NCI-H187 treated with DMSO at 0.1 percent for 48 hours (cell line): ENCODE measurements at places on chromosomes 16 and 17.

DNA sequence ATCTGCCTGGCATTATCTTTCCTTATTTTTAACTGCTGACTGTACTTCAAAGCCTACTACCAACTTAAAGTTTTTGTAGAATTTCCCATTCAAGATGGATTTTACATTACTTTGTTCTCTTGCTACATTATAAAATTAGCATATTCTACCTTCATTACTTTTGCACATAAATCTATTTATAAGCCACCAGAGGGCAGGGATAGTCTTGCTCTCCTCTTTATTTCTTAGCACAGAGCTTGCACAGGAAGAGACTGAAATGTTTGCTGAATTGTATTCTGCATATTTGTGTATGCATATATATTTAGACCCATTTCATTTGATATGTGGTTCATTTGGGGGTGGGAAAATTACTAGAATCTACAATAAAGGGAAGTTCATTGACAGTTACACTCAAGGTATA lies 108.0 kb downstream of the SKAP1 start:
- DNase-seq, result no peak

GRCh38 chr16:78150233-78150632 lies 50.8 kb downstream of the WWOX start:
- DNase-seq, result no peak

DNA sequence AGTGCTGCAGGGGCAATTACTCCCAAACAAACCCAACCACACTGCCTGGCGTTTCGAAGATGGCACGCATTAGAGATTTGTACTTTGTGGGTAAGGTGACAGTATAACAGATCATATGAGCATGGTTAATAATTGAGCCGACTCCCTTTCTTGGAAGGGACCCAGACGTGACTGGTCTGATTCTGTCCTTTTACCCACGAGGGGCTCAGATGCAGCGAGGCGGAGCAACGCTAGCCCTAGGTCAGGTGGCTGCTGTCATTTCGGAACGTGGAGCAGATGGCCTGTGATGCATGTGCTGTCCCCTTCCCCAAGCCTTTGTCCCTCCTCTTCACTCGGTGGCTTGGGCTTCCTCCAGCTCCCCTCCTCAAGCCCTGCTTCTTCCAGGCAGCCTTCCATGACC lies 84.2 kb downstream of the SNX29 start:
- DNase-seq, result no peak

GRCh38 chr17:13728781-13729180 lies 127.1 kb upstream of the HS3ST3A1 start:
- DNase-seq, result no peak

GRCh38 chr16:19170043-19170655 lies 2.1 kb downstream of the SYT17 start:
- no peak for DNase-seq

DNA sequence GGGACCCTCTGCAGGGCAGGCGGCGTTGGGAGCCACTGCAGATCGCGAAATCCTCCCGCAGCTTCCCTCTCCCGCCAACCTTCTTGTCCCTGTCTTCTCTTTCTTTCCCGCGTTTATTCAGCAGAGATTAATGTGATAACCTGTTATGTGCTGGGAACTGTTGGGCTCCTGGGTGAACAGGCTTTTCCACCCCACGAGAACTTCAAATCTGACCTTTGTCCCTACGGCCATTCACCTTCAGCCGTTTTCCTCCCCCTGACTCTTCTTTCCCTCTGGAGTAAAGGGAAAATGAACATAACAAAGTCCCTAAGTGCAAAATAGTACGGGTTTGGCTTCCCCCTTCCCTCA lies 15.2 kb upstream of the KPNA2 start:
- no peak for DNase-seq

DNA sequence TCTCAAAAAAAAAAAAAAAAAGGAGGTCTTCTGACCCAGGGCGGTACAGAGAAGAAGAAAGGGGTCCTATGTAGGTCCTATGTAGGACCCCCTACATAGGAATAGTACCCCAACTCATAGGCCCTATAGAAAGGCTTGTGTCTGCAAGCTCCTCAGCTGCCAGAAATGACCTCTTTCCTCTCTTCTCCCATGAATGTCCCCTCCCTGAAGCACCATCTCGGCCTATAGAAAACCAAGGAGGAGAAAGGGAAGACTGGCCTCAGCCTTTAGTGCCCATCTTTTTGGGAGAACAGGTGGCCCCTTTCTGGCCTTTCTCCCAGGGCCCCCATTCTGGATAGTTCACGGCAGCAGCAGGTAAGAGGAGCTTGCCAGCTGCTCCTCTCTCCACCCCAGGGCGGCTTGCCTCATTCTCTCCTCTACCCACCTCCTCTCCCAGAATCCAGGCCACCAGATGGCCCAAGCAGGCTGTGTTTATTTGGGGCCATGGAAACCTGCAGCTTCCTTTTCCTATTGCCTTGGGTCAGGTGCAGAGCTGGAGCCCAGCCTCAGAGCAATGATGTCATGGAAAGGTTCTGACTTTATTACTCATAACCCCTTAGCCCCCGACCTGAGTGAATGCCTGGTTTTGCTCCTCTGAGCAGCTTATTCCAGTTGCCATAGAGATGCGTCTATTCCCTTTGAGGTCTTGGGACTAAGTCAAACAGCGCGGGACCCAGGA lies 1.6 kb upstream of the MRPL58 start:
- DNase-seq, result no peak

- no peak for DNase-seq
These were observed 4.7 kb downstream of the DYNC1LI2 start for GRCh38 chr16:66746682-66747081.

DNA sequence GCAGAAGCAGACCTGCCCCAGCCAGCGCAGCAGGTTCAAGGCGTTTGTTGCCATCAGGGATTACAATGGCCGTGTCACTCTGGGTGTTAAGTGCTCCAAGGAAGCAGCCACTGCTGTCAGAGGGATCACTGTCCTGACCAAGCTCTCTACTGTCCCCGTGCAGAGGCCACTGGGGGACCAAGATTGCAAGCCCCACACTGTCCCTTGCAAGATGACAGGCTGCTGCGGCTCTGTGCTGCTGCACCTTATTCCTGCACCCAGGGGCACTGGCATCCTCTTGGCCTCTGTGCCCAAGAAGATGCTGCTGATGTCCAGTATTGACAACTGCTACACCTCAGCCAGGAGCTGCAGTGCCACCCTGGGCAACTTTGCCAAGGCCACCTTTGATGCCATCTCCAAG lies 27.7 kb downstream of the ATPAF2 start:
- DNase-seq, result no peak

DNA sequence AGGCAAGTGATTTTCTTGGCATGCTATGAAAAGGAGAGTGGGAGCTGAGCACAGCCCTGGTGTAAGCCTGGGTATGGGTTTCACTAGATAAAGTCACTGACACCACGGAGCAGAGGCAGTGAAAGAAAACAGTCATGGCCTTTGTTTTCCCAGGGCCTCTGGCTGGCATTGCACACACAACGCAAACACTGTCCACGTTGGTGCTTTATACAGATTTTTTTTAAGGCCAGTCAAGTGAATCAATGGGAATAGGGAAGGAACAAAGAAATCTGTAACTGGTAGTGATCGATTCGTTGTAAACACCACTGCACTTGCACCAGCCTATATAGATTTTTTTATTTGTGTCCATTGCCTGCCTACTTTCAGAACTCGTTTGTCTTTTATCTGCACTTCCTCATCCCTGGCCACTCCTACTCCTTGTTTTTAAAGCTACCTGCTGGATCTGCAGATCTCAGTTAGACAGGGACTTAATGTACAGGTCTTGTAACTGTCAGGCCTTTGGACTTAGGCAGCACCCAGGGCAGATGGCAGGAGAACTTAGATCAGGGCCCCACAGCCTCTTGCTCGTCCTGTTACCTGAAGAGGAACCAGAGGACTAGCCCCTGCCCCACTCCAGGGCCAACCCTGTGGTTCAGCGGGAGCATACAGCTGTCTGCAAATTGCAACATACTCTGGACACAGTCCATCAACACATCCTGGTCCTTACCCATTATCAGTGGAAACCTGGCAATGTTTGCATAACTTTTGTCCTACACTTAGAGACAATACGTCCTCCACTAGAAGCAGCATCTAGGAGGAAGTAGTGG lies 10.6 kb upstream of the TMIGD1 start:
- no peak for DNase-seq

GRCh38 chr16:70348991-70349390 lies 2.3 kb downstream of the DDX19A start:
- DNase-seq, result no peak

GRCh38 chr16:9098377-9099090 lies 7.1 kb downstream of the HAPSTR1 start:
- no peak for DNase-seq

GRCh38 chr17:35210741-35211140 lies 16.5 kb upstream of the SLC35G3 start:
- no peak for DNase-seq

GRCh38 chr16:76614269-76614668 lies 337.1 kb downstream of the CNTNAP4 start:
- no peak for DNase-seq

- no peak for DNase-seq
These were observed 354.4 kb downstream of the SNX29 start for GRCh38 chr16:12330946-12331345.

DNA sequence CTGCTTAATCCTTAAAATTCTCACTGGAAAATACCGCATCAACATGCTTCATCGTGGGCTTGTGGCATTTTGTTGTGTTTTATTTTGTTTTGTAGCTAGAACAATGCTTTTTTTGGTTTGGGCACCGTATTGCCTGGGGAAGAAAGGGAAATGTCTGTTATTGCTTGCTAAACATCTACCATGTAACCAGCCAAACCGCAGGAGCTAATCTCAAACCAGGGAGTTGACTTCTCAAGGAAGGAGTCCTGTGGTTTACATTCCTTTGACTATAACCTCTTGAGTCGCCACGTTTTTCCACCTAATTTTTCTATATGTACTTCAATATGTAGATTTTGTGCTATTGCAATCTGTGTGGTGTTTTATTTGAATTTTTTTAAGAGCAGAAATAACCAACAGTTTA lies 593.5 kb upstream of the SOX9 start:
- no peak for DNase-seq

- no peak for DNase-seq
These were observed 104.3 kb upstream of the TNRC6C start for GRCh38 chr17:77854083-77854758.

- DNase-seq, result peak; percentile 81
These were observed 15.4 kb downstream of the CUEDC1 start for GRCh38 chr17:57939797-57940196.

GRCh38 chr16:88734361-88734728 lies 28.0 kb downstream of the CTU2 start:
- DNase-seq, result no peak

DNA sequence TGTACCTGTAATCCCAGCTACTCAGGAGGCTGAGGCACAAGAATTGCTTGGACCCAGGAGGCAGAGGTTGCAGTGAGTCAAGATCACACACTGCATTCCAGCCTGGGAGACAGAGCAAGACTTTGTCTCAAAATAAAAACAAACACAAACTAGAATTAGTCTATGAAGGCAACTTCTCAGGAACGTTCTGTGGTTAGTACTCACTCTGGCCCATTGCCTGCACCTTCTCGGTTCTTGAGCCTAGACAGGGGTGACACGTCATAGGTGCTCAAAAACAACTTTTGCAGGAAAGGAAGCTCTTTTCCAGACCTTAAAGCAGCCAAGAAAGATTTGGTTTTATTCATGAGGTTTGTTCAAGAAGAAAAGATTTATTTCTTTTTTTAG lies 22.3 kb upstream of the CNOT1 start:
- DNase-seq, result no peak

GRCh38 chr17:27354491-27355081 lies 60.7 kb downstream of the WSB1 start:
- no peak for DNase-seq

GRCh38 chr16:60655514-60656153 lies 1380.6 kb downstream of the CDH8 start:
- DNase-seq, result no peak

DNA sequence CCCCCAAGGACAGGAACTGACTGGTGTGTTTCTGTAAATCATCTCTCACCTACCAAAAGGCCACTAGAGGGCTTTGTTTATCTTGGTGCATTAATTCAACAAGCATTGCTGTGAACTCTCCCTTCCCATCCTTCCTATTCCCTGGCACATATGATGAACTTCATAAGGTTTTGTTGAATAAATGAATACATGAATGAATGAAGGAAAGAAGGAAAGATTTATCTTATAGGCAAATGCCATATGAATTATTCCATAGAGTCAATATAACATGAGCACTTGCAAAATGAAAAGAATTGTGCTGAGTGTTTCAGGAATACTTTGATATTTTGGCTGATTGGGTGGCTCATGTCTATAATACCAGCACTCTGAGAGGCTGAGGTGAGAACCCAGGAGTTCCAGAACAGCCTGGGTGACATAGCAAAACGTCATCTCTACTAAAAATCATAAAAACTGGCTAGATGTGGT lies 4.3 kb downstream of the SPDYE4 start:
- no peak for DNase-seq

GRCh38 chr17:81121841-81122733 lies 43.2 kb upstream of the PVALEF start:
- DNase-seq, result no peak

DNA sequence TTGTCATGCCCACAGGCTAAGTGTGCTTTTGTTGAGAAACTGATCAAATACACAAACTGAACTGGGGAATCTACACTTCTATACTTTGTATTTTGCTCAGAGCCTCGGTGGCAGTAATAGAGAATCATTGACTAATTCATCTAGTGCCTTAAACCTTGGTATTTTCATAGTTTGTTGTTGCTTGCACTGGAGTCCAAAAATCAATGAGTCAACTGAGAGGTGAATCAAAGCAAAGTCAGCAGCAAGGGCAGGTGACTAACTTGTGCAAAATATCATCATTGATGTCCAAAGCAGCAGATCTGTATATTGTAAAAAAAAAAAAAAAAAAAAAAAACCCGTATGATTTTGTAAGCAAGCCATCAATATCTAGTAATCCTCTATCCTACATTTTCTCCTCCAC lies 296.4 kb downstream of the MAP2K6 start:
- DNase-seq, result no peak

DNA sequence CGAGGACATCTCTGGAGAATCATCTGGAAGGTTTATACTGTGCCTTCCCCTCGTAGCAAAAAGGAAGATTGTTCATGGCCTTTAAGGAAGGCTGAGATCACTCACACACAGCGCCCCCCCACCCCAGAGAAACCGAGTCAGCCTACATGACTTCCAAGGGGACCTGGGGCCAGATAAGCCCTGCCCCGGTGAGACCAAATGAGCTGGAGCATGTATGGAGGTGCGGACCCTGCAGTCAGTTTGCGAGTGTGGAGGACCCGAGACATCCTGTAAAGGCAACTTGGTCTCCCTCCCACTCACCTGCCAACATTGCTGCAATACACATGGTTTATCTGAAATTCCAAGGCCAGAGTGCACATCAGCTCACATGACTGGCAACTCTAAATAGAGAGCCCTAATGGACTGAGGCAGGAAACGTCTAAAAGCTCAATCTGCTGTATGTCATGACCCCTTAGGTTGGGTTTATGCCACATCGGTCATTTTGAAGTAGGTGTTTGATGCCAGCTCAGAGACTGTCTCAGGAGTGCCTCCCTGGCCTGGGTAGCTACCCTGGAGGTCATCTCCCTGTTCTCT lies 233.6 kb downstream of the CPPED1 start:
- no peak for DNase-seq
